Panc1 (cell line): ENCODE measurements at places on chromosomes 3 and 15.

- DNase-seq: no peak
Measured at GRCh38 chr3:183028416-183028815, 48.1 kb upstream of the DCUN1D1 start.

DNA sequence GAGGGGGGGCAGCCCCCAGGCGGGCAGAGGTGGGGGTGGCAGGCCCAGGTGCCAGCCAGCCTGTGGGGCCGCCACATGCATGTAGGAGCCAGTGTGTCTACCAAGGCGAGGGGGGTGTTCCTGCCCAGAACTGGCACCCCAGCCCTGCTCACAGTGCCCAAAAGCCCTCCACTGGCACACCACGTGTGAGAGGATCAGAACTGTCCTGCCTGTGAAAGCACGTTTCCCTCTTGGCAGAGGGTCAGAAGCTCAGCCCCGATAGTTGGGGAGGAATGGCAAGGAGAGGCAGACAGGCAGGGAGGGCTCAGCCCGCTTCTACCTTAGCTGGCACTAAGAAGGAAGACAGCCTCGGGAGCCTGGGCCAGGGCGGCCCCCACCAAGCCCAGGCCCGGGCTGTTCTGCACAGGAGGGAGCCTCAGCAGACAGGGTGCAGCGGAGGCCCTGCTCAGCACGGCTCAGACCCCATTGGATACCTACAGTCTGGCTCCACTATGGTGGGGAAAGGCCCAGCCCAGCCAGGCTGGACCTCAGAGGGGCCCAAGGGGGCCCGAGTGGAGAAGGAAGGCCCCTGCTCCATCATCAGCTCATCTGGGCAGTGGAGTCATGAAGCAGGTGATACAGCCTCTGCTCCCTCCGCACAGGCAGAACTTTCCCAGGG is 84.8 kb upstream of the LINGO1 start:
- DNase-seq: no peak

GRCh38 chr3:189727898-189728297 is 96.7 kb downstream of the TP63 start:
- DNase-seq: no peak

DNA sequence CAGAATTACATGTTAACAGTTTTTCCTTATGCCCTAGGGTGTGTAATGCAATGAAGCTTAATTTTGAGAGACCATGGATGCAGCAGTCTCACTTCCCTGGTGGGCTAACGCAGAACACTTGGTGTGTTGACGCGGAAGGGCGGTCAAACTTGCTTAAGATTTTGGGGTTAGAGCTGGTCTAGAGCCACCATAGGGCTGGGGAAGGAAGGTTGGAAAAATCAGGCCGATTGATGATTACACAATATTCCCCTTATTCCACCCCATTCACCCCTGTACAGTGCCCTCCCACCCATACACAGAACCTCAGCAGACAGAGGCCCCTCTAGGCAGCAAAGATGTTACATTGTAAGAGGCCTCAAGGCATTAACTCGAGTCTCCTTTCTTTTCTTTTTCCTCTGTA is 24.3 kb downstream of the VGLL4 start:
- DNase-seq: no peak

GRCh38 chr15:88897456-88898194 is 2.3 kb upstream of the HAPLN3 start:
- no peak for DNase-seq

DNA sequence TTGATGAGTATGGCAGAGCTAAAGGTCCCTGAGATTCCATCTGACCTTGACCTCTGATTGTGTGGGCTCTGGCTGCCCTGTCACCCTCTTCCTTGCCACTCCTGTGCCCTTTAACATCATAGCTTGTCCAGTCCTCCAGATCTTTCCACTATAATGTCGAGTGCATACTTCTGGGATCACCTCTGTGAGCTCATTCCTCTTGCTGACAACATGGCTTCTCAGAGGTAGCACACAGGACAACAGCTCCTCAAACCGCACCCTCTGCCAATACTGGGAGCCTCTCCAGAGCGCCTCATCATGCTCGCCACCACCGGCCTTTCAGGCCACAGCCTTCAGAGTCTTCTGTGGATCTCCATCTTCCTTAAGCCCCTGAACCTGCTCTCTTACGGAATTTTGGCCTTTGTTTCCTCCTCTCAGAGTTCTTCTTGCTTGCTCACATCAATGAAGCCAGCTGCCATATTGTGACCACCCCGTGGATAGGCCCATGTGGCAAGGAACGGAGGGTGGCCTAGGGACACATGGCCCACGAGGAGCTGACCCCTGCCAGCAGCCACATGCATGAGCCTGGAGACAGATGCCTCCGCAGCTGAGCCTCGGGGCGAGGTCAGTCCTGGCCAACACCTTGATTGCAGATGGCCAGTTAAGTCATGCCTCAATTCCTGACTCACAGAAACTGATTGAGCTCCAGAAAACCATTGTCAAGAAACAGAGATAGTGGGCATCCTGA is 31.1 kb downstream of the PLA2G4D start:
- DNase-seq: no peak

DNA sequence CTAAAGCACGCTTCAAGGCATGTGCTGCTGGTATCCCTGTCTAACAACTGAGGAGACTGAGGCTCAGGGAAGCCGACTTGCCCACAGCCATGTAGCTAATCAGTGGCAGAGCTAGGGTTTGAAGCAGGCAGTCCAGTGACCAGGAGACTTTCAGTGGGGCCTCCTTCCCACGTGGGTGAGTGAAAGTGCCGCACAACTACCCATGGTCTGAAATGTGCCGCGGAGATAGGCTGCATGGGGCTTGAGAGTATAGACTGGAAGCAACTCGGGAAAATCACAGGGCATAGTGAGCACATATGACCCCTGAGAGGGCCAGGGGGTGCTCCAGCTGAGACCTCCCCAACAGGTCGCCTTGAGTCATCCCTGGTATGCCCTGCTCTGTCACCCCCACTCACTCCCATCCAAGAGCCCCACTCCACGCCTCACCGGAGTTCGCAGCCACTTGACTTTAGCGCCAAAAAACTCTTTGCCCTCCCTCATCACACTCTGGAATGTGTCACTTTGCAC is 19.1 kb downstream of the FAM174B start:
- DNase-seq: no peak

DNA sequence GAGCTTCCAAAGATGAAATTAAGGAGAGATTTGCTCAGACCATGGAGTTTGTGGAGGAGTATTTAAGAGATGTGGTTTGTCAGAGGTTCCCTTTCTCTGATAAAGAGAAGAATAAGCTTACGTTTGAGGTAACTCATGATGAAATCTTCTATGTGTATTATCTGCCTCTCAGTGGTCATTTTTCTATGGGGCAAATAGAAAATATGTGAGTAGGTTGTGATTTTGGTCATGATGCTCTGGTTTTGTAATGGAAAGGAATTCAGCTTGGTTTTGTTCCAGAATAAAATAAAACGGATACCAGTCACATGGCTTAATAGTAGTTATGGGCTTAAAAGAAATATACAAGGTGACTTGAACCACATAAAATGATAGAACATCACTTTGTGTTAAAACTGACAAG is 181.1 kb downstream of the ITPR1 start:
- DNase-seq: no peak

GRCh38 chr15:91281947-91282346 is 181.9 kb downstream of the SV2B start:
- DNase-seq: no peak

DNA sequence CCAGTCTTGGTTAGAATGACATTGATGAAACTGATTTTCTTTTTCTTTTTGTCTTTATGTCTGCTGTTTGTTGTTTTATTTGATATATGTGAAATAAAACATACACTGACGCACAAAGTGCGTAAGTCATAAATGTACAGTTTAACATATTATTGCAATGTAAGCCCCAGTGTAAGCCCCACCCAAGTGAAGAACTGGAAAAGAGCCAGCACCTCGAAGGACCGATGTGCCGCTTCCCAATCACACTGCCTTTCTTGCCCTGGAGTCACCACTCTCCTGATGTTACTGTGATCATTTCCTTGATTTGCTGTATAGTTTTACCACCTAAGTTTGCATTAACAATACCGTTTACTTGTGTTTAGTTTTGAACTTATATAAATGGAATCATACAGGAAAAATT is 128.4 kb upstream of the LPP start:
- no peak for DNase-seq

DNA sequence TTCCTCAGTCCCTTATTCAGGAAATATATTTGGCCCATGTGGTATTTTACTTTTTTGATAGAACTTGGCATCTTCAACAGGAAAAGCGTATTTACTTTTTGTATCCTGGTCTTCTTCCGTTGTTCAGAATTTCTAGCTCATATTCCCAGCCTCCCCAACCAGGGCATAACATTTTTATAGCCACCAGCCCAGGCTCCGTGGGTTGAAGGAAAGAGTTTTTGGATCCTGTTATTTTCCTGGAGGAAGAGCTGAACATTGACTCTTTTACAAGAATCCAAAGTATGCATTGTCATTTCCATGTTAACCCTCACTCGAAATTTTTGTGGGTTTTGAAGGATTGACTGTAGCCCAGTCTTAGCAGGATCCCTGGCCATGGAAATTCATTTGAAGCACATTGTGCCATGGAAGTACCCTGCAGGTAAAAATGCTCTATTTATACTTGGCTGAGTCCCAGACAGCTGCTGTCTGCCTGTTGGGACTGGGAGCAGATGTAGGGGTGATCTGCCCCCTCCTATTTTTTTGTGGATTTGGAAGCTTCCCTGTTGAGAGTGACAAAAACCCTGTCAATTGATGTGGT is 98.8 kb downstream of the AKAP13 start:
- no peak for DNase-seq

GRCh38 chr3:147775411-147775810 is 366.2 kb downstream of the ZIC1 start:
- no peak for DNase-seq

GRCh38 chr3:217099-217813 is 20.7 kb downstream of the CHL1 start:
- DNase-seq: no peak

DNA sequence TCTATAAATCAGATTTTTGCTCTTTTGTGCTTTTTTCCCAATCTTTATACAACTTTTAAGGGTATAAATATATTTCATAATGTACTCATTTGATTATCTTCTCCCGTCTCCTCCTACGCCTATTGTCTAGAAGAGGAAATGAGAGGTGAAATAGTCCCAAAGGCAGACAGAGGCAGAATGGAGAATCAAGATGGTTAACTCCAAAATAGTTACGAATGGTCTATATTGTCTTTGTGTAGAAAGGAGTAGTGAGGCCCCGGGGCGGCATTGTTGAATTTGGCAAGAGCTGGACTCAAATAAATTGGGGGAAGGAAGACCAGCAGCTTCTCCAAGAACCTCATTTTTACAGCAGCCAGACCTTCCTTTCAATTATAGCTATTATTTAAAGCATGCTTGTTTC is 23.9 kb downstream of the ITPR1 start:
- DNase-seq: no peak

DNA sequence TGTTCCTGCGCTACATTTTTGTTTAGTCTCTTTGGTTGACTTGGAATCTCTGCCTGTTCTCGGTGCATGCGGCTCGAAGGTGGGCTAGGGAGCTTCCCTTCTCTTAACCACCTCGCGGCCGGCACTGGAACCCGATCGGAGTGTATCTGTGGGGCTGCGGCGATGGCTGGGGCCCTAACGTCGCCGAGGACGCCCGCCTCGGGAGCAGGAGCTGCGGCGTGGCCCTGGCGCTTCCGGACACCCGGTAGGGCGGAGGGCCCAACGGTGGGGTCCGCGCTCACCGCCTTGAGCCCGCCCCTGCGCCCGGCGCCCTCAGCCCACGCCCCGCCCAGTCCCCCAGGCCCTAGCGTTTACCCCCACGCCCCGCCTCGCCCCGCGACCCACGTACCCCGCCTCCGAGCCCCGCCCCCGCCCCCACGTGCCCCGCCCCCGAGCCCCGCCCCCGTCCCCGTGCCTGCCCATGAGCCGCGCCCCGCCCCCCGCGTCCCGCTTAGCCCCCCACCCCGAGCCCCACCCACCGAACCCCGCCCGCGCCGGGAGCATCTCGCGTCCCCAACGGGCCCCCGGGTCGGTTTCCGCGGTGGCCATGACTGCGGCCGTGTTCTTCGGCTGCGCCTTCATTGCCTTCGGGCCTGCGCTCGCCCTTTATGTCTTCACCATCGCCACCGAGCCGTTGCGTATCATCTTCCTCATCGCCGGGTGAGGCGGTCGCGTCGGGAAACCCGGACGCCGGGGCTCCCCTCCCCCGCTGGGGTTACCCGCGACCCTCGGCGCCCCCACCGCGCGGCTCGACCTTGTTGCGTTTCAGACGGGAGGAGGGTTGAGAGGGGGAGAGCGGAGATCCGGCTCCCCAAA is at the start of gene APH1B:
Gene APH1B, plus strand, starts transcription at position 568 of the 855 bp plus-strand sequence. Its CDS starts 19 bp downstream, at position 587.
- no peak for DNase-seq

DNA sequence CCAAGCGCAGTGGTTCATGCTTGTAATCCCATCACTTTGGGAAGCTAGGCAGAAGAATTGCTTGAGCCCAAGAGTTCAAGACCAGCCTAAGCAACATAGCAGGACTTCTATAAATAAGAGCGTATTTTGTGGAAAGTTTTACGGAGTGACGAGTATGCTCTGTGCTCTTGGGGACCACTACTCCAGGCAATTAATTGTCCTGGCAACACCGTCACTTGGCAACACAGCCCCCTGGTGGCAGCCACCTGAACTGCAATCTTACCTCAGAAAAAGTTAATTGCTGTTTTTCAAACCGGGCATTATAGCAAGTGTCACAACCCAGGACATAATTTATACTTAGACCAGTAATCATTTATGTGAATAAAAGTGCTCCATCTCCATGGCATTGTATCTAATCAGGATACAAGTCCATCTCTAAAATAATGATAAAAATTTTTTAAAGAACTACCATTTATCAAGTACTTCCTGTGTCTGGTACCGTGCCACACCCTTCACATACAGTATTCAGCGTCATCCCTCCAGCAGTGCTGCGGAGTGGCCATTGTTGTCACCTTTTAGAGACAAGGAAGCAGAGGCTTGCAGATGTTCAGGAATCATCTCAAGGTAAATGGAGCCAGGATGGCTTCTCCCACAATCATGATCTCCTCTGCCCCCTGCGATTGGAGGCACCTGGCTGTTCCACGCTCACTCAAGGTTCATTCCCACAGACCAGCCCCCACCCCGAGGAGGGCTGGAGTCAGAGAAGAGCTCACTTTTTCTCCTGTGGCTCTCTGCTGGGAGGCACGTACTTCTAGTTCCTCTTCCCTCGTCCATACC is 34.5 kb downstream of the PLA2G4D start:
- peak; percentile 47 for DNase-seq

GRCh38 chr3:97360804-97361203 is 403.8 kb upstream of the ARL6 start:
- DNase-seq: no peak

- DNase-seq: no peak
Measured at GRCh38 chr15:85154061-85154460, 172.4 kb downstream of the PDE8A start.

- no peak for DNase-seq
Measured at GRCh38 chr3:185979721-185980121, 41.9 kb upstream of the TRA2B start.

DNA sequence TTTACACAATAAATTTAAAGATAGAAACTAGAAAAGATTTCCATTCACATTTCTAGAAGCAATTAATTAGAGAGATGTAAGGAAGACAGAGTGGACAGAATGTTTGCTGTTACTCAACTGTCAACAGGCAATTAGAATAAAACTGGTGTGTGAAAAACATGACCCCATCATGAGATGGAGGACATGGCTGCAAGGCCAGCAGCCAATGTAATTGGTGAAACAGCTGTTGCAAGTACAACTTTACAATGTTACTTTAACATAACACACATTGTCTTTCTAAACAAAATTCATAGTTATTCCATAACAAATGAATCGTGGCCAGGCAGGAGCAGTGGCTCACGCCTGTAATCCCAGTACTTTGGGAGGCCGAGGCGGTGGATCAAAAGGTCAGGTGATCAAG is 28.6 kb upstream of the STAG1 start:
- no peak for DNase-seq

- no peak for DNase-seq
Measured at GRCh38 chr15:69299943-69300588, 1.4 kb downstream of the PAQR5 start.
